ENCODE measurements at places on chromosomes 11 and 22. TPM values are rescaled to one million over a fixed set of nuclear protein-coding genes. Genes with fewer than 3 reads are reported as not detected.

The ACTN3 gene
- total RNA-seq: not detected

The FAM111B gene
- 6.8 TPM for total RNA-seq

DNA sequence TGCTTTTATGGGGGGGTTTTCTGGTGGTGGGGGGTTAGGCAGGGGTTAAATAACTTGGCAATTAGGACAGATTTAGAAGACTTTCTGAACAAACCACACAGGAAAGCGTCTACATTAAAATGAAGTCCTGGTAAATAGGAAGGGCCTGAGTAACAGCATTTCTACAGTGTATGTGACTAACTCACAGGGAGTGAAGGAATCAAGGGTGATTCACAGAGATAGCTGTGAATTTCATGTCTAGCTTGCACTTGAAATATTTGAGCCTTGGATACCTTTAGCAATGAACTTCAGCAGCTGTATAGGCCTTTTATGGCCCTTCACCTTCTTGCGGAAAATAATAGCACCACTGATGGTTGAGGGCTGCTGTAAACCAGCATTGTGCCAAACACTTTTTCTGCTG is 26.1 kb upstream of the LDHA start:
- DNase-seq: no peak

GRCh38 chr22:40006641-40007040 is 11.9 kb downstream of the FAM83F start:
- no peak for DNase-seq

GRCh38 chr11:66858939-66859685 is 2.2 kb downstream of the LRFN4 start:
- DNase-seq: no peak

Data from SK-MEL-5 (cell line).